ENCODE measurements at places on chromosomes 3 and 15.

- peak; percentile 7 for DNase-seq
Observed at GRCh38 chr3:139421460-139421859, 32.0 kb upstream of the COPB2 start.

DNA sequence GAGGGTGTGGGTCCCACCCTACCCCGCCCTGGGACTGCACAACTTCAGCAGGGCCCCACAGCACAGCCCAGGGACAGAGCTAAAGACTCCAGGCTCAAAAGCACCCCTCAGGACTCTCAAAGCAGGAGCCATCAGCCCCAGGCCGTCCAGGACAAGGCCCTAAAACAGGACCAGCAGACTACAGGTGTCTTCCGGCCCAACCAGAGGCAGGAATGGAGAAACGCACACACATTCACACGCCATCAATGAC is 26.1 kb downstream of the ATRIP start:
- DNase-seq = peak; percentile 90

- no peak for DNase-seq
Observed at GRCh38 chr3:83426300-83426699, 1532.5 kb upstream of the CADM2 start.

- no peak for DNase-seq
Observed at GRCh38 chr15:23566071-23566554, 639 bp downstream of the MKRN3 start.

- no peak for DNase-seq
Observed at GRCh38 chr3:53949541-53949940, 57.9 kb upstream of the SELENOK start.

DNA sequence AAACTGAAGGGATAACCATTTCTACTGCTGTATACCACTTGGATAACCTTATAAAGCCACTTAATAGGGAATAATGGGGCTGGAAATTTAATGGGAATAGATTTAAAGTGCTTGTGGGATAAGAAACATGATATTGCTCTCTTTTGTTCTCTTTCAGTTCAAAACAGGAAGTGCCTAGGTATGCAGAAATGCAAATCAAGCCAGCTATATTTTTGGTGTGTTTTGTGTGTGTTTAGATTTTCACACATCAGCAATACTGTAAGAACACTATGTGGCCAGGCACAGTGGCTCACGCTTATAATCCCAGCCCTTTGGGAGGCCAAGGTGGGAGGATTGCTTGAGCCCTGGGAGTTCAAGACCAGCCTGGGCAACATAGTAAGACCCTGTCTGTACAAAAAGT is 442.3 kb upstream of the TPRG1 start:
- no peak for DNase-seq

- no peak for DNase-seq
Observed at GRCh38 chr3:54901906-54902685, 25.8 kb downstream of the LRTM1 start.

DNA sequence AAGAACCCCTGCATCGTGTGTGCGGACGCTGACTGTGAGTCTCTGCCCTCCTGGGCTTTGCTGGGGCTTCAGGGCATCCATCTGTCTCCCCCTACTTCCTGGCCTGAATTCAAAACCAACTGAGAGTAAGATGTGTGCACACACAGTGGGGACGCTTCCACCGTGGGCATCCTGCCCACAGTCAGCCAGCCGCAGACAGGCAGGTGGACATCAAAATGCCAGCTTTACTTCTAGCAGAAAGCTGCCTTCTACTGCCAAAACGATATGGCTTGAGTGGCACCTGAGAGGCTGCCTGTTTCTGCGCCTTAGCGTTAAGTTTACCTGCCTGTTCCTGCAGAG is 18.5 kb downstream of the ALDH1A3 start:
- DNase-seq = no peak

GRCh38 chr3:52925405-52926313 is 28.3 kb upstream of the STIMATE start:
- DNase-seq = no peak

DNA sequence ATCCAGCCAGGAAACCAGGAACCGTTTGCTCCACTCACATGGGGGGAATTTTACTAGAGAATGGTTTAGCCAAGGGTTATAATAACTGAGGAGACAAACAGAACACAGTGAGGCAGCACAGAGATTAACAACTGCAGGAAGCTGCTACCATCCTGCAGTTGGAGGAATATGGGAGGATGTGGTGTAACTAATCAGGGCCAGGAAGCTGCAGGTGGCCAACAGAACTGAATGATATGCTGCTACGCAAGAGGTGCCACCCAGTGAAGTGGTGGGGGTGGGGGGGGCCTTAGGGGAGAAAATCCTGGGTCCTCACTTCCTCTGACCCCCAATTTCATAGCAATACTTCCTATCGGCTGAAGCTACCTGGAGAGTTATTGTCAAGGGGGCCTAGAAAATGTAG is 306.4 kb upstream of the STT3B start:
- no peak for DNase-seq

DNA sequence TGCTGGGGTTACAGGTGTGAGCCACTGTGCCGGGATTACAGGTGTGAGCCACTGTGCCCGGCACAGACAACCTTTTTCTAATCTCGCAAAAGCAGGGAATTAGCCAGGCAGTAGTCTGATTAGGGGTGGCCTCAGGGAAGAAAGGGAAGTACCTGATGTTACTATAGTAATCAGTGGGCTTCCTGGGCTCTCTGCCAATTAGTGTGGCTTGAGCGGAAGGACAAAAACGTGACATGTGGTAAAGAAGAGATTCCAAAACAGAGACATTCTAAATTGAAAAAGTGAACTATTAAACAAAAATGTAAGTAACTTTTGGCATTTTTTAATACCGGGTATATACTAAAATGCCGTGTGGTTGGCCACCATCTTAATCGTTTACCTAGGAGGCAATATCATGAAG is 48.1 kb downstream of the CFAP20DC start:
- peak; percentile 5 for DNase-seq

GRCh38 chr3:58266577-58266976 is 29.0 kb downstream of the ABHD6 start:
- DNase-seq = no peak

DNA sequence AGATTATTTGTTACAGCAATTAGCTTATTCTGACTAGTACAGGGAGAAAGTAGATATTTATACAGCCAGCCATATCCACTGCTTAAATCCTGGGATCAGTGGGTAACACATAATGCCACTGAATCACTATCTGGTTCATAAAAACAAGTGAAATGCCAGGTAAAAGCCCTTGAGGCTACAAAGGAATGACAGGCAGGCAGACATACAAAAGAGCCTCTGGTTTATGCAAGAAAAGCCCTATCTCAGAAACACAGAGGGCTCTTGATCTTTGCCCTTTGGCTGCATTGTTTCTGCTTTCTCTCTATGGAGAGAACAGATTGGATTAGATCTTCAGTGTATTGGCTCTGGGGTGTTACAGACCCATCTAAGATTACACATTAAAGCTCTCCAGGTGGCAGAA is 115.4 kb upstream of the GADL1 start:
- no peak for DNase-seq

DNA sequence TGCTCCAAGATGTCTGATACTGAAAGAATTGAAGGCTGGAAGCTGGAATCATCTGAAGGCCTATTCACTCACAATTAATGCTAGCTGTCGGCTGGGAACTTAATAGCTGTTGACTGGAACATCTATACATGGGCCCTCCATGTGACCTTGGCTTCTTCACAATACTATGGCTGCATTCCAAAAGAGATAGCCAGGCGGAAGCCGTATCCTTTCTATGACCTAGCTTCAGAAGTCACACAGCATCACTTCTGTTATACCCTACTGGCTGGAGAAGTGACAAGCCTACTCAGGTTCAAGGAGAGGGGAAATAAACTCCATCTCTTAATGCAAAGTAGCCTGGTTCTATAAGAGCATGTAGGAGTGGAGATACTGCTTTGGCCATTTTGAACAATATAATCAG is 50.9 kb upstream of the SPRED1 start:
- DNase-seq = no peak

GRCh38 chr3:101665851-101666250 is 11.1 kb downstream of the ZBTB11 start:
- DNase-seq = no peak

DNA sequence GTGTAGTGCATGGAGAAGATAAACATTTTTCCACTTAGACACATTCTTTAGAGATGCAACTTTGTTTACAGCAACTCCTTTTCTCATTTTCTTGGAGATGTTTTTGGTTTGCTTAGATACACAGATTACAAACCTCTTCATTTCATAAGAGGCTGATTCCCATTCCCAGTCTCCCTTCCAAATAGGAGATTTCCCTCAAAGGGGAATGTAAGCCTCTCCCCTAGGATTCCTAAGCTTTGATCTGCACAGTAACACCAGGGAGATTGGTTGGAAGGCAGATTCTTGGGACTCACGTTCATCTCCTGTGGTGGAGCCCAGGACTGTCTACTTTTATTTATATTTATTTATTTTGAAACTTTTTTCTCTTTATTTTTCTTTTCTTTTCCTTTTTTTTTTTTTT is 63.2 kb downstream of the MCTP2 start:
- no peak for DNase-seq

- DNase-seq = no peak
Observed at GRCh38 chr3:106710596-106710995, 666.6 kb upstream of the CCDC54 start.

- no peak for DNase-seq
Observed at GRCh38 chr3:99761415-99762165, 56.1 kb upstream of the CMSS1 start.

DNA sequence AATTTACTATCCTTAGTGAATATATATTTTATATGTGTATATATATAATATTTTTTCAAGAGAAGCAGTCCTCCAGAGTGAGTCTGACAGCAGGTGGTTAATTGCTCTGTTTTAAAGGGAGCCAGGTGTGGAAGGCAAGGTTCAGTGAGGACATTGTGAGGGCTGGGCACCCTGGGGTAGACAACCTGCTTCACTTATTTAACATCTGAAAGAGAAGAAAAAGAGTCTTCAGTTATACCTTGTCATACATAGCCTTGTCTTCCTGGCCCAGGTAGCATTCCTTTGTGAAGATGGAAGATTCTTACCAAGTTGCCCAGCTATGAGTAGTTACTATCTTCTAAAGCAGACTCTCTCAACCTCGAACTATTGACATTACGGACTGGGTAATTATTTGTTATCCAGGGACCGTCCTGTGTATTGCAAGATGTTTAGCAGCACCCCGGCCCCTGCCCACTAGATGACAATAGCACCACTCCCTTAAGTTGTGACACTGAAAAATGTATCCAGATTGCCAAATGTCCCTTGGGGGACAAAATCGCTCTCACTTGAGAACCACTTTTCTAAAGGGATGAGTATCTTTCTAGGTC is 336.0 kb upstream of the TRIM42 start:
- DNase-seq = no peak

DNA sequence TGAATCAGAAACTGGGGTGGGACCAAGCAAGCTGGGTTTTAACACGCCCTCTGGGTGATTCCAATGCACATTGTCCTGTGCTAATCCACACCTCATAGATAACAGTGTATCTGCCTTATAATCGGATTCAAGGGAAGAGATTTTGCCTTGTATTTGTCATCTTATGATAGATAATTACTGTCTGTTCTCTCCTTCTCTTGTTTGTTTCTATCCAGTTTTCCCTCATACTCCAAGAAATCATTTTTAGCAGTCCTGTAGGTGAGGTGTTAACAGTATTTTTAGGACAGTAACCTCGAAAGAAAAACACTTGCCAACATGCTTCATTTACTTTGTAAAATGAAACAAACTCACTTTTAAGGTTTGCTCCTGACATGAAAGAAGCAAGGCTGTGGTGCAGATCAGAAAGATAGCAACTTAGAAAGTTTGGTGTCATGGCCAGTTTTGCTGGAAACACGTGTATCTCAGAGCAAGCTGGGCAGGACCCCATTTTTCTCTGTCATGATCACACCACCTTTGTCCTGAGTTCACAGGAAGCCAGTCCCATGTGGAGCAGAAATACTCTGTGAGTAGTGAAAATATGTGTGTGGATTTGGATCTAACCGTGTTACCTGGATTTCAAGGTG is 72.6 kb downstream of the TRAK1 start:
- DNase-seq = no peak

- peak; percentile 65 for DNase-seq
Observed at GRCh38 chr3:17894434-17895060, 152.1 kb upstream of the TBC1D5 start.

GRCh38 chr3:122076491-122077292 is 21.5 kb downstream of the CD86 start:
- no peak for DNase-seq

- DNase-seq = no peak
Observed at GRCh38 chr3:31240874-31241273, 291.9 kb upstream of the STT3B start.

DNA sequence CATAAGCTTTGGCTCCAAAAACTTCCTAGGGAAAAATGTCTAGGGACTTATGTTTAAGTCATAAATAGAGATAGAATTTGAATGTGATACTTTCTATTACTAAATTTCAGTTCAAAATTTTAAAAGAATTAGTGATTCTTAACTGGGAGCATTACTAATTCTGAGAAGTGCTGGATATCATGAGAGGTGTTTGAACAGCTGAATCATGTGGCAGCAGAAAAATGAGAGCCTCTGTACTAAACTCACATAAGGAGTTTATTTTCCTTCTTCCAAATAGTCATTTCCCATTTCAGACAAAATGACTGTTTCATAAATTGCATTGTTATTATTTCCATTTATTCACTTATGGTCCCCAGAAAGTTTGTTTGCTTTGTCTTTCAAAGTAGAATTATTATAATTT is 62.7 kb downstream of the SLMAP start:
- DNase-seq = no peak

All from erythroblast (primary cell).